Germinal center (tissue), 1 donor: ENCODE measurements at places on chromosomes 2 and 18.

GRCh38 chr2:27907547-27907946 is 17.0 kb downstream of the BABAM2 start:
- no peak for DNase-seq

- no peak for DNase-seq
These were observed 69.2 kb upstream of the EDAR start for GRCh38 chr2:109058191-109058632.

- no peak for DNase-seq
These were observed 69.1 kb upstream of the MAP4K3 start for GRCh38 chr2:39506215-39506614.

- DNase-seq, result no peak
These were observed 190.5 kb upstream of the STON1 start for GRCh38 chr2:48339451-48339850.

- DNase-seq, result no peak
These were observed 22.9 kb upstream of the RPL37A start for GRCh38 chr2:216475767-216476166.

DNA sequence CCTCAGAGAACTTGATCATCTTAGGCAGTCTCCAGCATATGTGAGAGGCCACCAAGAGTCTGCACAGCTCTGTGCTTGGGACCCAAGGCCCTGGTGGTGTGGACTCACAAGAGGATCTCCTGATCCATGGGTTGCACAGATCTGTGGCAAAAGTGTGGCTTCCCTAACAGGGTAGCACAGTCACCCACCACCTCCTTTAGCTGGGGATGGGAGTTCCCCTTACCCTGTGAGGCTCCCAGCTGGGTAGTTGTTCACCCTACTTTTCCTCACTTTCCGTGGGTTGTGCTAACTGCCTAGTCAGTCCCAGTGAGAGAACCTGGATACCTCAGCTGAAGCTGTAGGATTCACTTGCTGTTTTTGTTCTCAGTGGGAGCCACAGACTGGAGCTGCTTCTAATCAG is 123.7 kb downstream of the FTCDNL1 start:
- DNase-seq, result no peak

DNA sequence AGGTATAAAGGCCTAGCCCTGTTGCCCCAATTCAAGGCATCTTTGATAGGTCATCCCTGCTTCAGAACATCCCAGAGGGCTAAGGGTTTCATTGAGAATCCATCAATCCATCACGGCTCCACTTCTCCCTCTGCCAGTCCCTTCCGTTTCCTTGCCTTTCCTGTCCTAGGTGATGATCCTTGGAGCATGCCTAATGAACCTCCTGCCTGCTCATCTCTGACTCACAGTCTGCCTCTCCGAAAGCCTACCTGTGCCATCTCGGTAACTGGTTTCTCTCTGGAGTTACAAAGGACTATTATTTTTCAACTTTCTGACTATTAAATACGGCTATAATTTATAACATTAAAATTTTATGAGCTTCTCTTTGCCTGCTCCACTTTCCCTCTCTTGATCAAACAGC is 36.7 kb upstream of the OSBPL6 start:
- DNase-seq, result no peak

GRCh38 chr2:75010571-75010970 is 52.1 kb downstream of the POLE4 start:
- no peak for DNase-seq

- peak; percentile 6 for DNase-seq
These were observed 238.5 kb upstream of the ERBB4 start for GRCh38 chr2:212777020-212777491.

DNA sequence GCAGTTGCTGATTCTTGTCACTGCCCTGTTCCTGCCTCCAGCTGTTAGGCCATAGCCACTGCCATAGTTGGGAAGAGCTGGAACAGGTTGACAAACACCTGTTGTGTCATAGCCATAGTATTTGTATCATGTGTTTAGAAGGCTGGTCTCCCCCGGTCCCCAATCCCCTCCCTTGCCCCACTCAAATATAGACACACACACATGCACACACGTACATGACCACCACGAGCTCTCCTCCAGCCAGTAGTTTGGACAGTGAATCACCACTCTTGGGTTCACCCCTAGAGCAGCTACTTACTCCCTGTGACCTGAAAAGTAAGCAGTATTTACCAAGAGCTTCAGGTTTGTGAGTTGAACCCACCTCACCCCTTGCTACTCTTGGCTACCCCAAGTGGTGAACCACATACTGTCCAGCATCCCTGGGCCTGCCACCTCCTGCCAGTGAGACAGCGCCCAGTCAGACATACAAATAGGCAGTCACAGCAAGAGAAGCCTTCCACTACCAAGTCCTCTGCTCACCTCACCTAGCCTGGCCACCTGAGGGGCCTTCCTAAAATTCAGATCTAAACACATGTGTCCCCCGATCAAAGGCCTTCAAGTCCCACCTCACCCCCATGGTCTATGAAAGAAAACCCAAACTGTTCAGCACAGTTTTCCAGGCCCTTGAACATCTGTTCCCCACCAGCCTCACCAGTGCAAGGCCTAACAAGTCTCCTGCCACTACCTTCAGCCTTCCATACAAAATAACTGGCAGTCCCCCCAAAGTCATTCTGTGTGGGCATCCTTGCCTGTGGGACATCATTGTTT is 7.1 kb downstream of the PCBP1 start:
- no peak for DNase-seq

DNA sequence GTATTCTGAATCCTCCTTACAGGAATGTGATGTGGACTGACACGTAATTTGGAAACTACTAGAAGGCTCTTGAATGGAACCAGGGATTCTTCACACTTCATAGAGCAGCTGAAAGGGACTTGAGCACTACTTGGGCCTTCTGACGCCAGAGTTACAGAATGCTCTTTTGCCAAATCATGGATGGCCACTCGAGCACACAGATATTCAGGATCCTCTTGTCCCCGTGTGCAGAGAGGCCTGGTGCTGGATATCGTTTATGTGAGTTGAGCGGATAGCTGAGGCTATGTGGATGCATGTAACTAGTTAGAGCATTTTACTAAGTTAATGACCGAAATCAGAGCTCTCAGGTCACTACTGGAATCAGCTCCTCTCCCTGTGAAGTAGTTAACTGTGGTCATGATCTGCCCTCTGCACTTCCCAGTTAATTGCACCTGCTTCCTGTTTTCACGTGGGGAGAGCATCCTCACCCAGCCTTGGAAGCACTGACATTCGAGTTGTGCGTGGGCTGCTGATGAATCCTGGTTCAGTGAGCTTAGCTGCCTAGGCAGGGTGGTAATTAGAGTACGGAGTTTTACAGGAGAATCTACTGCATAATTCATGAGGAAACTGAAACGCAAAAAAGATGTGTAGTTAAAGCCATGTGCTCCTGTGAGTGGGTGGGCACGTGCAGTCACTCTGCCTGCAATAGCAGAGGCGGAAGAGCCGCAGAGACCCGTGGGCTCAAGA is 5.2 kb upstream of the TPO start:
- DNase-seq, result no peak

DNA sequence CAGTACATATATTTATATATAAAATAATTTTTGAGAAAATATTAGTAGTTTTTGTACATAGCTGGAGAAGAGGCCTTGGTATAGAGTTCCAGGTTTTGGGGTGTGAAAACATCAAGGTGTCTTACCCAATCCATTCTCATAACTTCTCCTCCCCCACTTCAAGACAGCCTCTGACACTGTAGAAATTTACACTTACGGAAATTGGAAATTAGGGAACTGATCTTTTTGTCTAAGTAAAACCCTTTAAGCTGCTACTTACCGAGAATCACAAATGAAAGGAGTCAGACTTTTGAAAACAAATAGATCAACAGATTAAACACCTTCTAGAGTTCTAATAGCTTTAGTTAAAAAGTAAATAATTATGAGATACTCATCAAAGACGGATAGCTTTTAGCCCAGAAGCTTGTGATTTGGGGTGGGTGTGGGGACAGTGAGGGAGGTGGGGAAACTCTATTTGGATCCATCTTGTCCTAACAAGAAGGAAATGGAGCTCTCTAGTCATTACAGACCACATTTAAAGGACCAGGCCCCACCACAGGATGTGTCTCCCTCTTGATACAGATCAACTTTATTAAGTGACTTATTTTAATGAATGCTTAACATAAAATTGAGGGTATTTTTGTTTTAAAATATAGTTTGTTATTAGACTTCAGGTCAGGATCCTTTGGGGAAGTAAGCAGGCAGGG is 11.1 kb upstream of the FBXO11 start:
- DNase-seq, result no peak

DNA sequence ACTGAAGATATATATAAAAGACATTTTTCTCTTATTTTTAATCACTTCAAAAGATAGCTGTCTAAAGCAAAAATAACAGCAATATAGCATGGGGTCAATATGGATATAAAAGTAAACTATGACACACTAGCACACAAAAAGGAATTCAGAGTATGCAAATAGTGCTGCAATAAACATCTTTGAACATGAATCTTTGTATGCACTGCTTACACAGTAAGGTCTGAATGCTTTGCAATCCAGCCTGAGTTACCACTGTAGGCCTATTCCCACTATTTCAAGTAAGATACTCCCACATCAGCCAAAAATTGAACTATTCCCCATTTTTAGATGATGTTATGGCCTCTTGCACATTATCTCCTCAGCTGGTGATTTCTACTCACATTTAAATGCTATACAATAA is 27.4 kb upstream of the ERCC3 start:
- no peak for DNase-seq

DNA sequence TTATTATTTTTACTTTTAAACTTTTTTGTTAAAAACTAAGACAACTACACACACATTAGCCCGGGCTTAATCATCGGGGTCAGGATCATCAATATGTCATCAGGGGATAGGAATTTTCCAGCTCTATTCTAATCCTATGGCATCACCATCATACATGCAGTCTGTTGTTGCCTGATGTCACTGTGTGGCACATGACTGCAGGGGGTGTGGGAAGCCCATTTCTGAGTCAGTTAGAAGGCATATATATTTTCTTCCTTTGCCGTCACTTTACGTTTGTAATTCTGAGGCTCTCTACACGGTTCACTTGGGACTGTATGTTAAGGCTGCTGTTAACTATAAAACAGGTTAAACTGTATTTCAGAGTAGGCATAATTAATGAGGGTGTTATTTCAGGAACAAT is 144.4 kb upstream of the ITGA6 start:
- DNase-seq, result no peak

DNA sequence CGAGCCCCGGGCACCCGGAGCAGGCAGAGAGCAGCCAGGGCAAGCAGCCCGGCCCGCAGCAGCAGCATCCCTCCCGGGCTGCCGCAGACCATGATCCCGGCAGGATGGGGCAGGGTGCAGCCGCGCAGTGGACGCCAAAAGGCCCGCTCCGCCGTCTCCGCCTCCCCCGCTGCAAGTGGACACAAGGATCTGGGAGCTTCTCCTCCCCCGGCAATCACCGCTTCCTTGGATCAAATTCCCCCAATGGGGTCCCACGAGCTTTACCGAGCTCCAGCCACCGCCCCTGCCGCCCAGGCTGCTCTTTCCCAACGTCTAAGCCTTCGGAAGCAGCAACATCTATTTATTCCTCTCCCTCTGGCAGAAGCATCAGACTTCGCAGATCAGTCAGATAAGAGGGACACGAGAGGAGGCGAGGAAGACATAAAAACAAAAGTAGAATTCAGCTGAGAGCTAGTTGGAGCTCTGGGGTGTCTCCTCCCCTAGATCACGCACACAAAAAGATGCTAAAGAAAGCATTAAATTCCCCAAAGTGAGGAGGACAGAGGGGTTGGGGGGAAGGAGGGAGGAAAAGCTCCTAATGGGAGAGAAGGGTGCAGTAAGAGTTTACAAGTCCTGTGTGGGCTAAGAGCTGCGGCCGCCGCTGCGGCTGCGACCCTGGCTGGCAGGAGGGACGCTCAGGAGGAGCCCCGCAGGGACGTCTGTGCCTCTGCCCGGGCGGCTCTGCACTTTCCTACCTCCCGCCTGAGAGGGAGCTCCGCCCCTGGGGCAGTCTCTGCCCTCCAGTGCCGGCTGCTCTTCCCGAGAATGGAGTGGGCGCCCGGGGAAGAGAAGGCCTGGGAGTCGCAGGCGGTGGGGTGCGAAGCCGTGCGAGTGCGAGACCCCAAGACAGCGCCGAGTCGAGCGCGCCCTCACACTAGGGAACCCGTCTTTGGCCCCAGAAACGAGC is at the start of gene FRZB:
FRZB (minus strand) TSS at position 177 of the 946 bp plus-strand sequence; CDS start at position 92, 85 bp downstream.
- DNase-seq, result peak; percentile 58

GRCh38 chr2:30288561-30288960 is 57.2 kb downstream of the LBH start:
- DNase-seq, result no peak

GRCh38 chr2:64063924-64064331 is 44.7 kb upstream of the VPS54 start:
- no peak for DNase-seq

DNA sequence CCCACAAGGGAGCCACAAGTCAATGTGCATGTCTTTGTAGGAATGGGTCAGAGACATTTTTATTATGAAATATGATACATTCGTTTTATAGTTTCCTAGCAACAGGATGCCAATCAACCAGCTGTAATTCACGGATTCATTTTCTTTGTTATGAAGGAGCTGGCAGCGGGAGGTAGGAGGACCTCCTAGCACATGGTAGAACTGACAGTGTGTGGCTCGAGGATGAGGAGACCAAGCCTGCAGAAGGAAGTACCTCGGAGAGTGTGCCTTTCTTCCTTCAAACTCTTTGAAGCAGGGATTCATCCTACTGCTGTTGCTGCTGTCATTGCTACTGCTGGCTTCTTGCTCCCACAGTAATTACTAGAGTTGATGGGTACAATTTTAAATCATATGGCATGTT is 504.8 kb upstream of the KLHL29 start:
- DNase-seq, result no peak

DNA sequence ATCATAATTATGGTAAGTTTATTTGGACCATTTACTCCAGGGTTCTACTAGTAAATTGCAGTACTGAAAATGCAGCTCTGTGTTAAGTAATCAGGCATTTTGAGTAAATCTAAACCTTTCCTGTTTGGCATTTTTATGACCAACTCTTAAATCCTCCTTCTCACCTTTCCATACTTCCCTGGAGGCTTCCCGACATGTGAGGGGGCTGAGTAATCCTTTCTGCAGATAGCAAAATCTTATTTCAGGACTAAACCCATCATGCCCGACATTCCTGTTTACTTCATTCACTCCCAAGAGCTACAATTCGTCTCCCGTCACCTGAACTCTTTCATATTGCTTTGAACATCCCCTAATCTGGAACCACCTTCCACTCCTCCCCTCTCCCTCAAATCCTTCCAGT is 296.6 kb downstream of the IKZF2 start:
- no peak for DNase-seq

- peak; percentile 27 for DNase-seq
These were observed 98.1 kb downstream of the ARMC9 start for GRCh38 chr2:231296401-231296974.

DNA sequence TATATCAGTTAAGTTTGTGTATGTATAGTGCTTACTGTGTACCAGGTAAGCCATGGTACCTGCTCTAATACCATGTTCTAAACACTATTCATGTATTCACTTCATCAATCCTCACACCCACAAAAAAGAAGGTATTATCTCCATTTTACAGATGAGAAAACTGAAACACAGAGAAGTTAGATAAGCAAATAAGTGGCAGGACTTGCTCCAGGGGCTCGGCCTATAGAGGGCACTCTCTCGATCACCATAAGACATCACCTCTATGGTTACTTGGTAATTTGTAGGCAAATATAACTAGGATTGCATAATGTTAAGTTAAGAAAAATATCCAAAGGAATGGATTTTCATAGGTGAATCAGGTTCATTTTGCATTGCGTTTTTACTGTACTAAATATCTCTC is 118.1 kb upstream of the FN1 start:
- no peak for DNase-seq

- no peak for DNase-seq
These were observed 18.7 kb downstream of the HNRNPA3 start for GRCh38 chr2:177231270-177231669.

- DNase-seq, result no peak
These were observed 82.7 kb downstream of the MREG start for GRCh38 chr2:215930505-215931253.
